ENCODE measurements at places on chromosomes 12 and 14. TPM values are rescaled to one million over a fixed set of nuclear protein-coding genes. Genes with fewer than 3 reads are reported as not detected.

DNA sequence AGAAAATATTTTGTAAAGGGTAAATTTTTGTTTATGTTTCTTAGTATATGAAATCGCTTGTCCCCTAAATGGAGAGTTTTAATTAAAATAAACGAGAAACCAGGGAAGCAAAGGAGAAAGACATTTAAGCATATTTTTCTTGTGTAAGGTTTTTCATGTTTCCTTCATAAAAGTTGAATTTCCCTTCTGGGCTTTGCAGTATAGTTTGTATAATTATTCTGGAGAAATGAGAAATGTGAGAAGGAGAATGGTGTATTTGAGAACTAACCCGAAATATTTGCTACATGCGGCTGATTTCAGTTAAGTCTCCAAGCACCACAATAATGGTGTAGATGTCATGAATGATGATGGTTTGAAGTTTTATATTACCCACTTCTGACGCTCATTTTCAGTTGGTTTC, 307.7 kb upstream of the SEL1L start:
- no peaks in the 10 kb centered on the region for H3K36me3 ChIP-seq
- no peaks in the 10 kb centered on the region for H3K27me3 ChIP-seq
- no peaks in the 10 kb centered on the region for H3K4me1 ChIP-seq
- DNase-seq, result no peak

GRCh38 chr14:21072031-21072473, 1.9 kb downstream of the ARHGEF40 start:
- H3K27ac ChIP-seq, result no peak overlapping the region
- peaks cover 36% of the 10 kb centered on the region for H3K4me1 ChIP-seq

- H3K27ac ChIP-seq, result no peak overlapping the region
- DNase-seq, result no peak
- no peak overlapping the region for H3K4me3 ChIP-seq
Measured at GRCh38 chr14:100621806-100622205, 34.6 kb upstream of the BEGAIN start.

DNA sequence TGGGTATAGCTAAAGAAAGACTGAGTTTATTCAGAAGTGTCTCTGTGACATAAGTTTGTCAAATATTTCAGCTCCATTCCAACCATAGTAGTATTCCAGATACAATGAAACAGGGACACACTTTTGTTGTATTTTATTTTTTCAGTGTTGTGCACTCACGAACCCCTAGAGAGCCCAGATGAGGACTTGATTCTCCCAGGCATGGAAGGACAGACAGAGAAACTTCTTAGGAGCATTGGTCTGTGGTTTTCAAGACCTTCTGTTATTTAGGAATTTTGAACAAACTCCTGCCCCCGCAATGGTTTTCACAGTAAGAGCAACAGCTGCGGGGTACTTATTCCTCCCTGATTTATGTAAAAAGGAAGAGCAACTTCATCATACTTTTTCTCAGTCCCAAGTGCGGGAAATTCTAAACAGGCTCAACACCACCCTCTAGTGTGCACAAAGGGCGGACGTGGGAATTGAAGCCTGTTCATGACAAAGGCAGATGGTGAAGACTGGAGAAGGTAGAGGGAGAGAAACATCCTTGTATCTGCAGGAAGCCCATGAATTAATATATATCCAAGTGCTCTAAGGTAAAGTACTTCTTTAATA, 147.6 kb downstream of the PAH start:
- no peaks in the 10 kb centered on the region for H3K4me1 ChIP-seq
- H3K27me3 ChIP-seq, result no peaks in the 10 kb centered on the region
- DNase-seq, result peak; percentile 47
- no peak overlapping the region for H3K27ac ChIP-seq

- H3K4me1 ChIP-seq, result peaks cover 25% of the 10 kb centered on the region
- H3K4me3 ChIP-seq, result peak overlapping the region; percentile 97
- H3K36me3 ChIP-seq, result peaks cover 18% of the 10 kb centered on the region
- H3K27me3 ChIP-seq, result no peaks in the 10 kb centered on the region
- H3K27ac ChIP-seq, result peak overlapping the region; percentile 93
Measured at GRCh38 chr12:122501489-122501989, 807 bp upstream of the ZCCHC8 start.

GRCh38 chr12:131751335-131751734, 40.4 kb downstream of the SFSWAP start:
- no peaks in the 10 kb centered on the region for H3K4me1 ChIP-seq
- H3K36me3 ChIP-seq, result peaks cover 34% of the 10 kb centered on the region
- no peaks in the 10 kb centered on the region for H3K27me3 ChIP-seq
- no peak overlapping the region for H3K4me3 ChIP-seq

- H3K36me3 ChIP-seq, result no peaks in the 10 kb centered on the region
- no peaks in the 10 kb centered on the region for H3K27me3 ChIP-seq
- H3K27ac ChIP-seq, result no peak overlapping the region
- no peaks in the 10 kb centered on the region for H3K4me1 ChIP-seq
Measured at GRCh38 chr12:117563706-117564105, 202.3 kb upstream of the NOS1 start.

- no peak overlapping the region for H3K4me3 ChIP-seq
- H3K27ac ChIP-seq, result no peak overlapping the region
- no peaks in the 10 kb centered on the region for H3K36me3 ChIP-seq
- no peak for DNase-seq
Measured at GRCh38 chr14:98103705-98104104, 1168.3 kb downstream of the BCL11B start.

DNA sequence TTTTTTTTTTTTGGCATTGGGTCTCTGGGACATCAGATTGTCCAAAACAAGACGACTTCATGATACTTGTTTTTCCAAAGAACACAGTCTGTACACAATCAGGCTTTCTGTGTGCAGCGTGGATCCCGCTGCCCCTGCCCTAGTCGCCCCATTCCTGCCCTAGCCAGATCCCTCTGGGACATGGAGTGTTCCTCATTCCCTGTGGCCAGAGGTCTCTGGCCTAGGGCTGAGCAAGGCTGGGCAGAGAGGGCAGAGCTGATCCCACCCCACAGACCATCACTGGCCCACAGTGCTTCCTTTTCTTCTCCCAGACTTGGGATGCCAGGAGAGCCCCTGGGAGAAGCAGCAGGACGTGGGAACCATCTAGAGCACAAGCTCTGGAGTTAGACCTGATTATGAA, 20.9 kb upstream of the EIF2B2 start:
- no peaks in the 10 kb centered on the region for H3K4me1 ChIP-seq
- DNase-seq, result no peak
- H3K27ac ChIP-seq, result no peak overlapping the region
- no peaks in the 10 kb centered on the region for H3K36me3 ChIP-seq

DNA sequence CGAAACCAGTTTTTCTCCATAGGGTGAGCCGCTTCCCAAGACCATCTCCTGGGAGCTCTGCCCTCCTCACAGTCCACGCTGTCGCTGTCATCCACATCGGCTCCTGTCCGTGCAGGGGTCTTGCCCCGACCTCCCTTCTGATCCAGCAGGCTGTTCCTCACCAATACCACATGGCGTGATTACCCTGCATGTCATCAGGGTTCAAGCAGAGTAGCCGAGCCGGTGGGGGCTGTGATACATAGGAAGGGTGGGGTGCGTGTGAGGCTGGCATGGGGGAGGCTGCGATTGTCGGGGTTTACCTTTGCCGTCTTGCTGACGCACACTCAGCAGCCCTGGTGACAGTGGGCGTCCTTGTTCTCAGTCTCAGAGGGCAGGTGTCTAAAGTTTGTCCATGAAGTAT, 17.0 kb downstream of the TEDC1 start:
- H3K27me3 ChIP-seq, result peaks cover 9% of the 10 kb centered on the region
- H3K4me1 ChIP-seq, result no peaks in the 10 kb centered on the region
- no peak for DNase-seq

GRCh38 chr12:46370792-46371717, 1.5 kb downstream of the SLC38A2 start:
- peaks cover 59% of the 10 kb centered on the region for H3K4me1 ChIP-seq
- peak overlapping the region; percentile 90 for H3K4me3 ChIP-seq
- DNase-seq, result peak; percentile 91
- H3K27ac ChIP-seq, result peak overlapping the region; percentile 92

The LRP1-AS gene
- total RNA-seq, result not detected

The MYO1H gene
- total RNA-seq, result not detected

The HCAR3 gene
- not detected for total RNA-seq

The DBX2 gene
- total RNA-seq, result not detected

The TMTC2 gene
- total RNA-seq, result 2.2 TPM

The KITLG gene
- total RNA-seq, result 0.33 TPM

The CEP170B gene
- total RNA-seq, result 6.7 TPM

The DENND5B gene
- not detected for total RNA-seq

The APOF gene
- not detected for total RNA-seq

The RFX4 gene
- total RNA-seq, result not detected

All from CD8-positive, alpha-beta memory T cell (primary cell).